ENCODE measurements at places on chromosomes 5 and 9.

DNA sequence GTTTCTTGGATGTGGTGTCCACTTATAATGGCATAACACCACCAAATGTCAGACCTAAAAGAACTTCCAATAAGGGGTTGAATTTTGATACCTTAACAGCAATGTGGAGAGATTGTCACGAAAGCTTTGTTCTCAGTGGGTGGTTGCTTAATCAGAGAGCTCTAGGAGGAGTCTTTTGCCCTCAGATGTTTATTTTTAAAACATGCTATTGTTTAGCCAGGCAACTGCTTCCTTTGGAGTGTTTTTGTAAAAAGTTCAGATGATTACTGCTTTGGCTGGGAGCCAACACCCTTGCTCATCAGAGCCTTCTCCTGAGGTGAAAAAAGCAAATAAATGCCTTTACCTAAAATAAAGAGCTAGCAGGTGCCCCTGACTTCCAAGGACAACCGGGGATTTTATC is 65.0 kb downstream of the SLC1A1 start:
- no peak for DNase-seq

DNA sequence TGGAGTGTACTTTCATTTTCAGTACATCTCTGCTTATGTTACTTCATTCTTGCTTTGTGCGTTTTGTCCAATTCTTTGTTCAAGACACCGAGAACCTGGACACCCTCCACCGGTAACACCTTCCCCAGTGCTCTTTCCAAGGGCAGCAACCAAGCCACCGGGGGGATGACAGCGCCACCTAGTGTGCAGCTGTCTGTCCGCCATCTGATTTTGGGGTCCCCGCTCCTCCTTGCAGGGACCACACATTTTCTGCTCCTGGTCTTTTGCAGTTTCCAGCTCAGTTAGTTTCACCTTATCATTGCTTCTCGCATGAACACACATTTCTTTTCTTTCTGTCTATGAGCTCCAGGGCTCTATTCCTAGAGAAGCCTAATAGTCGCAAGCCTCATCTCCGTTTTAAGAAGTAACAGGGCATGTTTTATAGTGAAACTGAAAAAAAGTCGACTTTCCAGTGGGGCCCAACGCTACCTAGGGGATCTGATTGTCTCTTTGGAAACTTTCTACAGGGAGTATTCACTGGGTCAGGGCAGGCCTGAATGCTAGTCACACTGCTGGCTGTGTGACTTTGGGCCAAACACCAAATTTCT is 152.1 kb downstream of the FSTL4 start:
- no peak for DNase-seq

DNA sequence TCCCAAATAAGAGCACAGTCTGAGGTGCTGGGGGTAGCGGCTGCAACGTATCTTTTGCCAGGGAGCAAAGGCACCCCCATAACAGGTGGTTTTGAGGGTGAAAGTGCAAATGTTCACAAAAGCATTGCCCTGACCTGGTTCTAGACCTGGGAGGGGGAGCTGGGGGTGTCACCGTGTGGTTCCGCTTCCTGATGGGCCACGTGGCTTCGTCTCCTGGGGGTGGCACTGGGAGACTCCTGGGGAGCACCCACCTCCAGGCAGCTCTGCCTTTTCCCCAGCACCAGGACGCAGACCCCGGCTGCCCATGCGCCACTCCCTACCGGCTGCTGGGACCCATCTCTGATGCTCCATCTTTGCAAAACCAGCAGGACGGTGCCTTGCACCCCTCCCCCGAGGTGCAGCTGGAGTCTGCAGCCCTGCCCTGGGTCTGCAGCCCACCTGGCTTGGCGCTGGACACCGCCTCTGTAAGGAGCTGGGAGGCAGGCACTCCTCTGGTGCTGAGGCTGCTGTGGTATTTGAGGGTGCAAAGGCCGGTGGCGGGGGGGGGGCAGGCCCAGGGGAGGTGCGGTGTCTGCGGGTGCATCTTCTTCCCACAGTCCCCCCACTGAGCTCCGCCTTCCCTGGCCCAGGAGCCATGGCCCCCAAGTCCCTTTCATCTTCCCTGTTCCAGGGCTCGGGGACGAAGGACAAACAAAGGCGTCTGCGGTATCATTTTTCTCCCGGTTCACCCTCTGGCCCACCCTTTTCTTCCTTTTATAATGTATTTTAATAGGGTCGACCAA is 29.8 kb upstream of the RXRA start:
- DNase-seq: no peak

- DNase-seq: no peak
Measured at GRCh38 chr9:108184941-108185340, 670.8 kb downstream of the ACTL7B start.

- no peak for DNase-seq
Measured at GRCh38 chr5:135651156-135651555, 72.4 kb upstream of the CXCL14 start.

DNA sequence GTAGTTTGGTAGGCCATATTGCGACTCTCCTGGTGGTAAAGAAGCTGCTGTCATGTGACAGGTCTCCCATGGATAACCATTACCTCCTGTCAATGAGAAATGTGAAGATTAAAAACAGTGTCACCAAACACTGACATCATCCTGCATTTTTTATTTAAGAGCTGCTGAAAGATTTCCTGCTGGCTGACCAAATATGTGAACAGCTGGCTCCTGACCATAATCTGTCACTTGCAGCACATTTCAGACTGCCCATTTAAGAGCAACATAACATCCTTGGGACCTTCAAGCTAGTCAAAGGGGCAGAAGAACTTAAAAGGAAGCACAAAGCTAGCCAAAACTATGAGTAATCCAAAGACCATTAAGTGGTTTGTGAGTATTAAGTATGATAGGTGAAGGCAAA is 288.0 kb downstream of the IZUMO3 start:
- no peak for DNase-seq

DNA sequence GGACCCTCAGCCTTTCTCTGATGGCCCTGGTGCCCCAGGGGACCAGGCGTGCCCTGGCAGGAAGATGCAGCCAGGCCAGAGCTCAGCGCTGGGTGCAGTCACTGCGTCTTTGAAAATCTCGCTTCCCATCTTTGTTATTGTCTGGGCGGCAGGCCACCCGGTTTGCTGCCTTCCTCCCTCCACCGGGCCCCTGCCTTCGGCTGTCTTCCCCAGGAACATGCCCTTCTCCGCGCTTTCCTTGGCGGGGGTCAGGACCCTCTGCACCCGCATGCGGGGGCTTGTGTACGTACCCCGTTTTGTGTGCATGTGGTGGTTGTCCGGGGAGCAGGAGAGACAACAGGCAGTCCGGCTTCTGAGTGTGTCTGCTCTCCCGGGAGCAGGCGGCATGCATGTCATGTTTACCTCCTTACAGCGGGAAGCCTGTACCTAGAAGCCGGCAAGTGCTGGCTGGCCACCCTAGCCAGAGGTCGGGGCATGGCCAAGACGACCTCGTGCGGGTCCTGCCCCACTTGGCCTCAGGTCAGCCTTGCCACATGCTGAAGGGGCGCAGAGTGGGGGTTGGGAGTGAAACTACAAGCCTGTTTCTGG is 49.5 kb downstream of the DAB2IP start:
- DNase-seq: no peak

GRCh38 chr5:35803191-35803651 is 53.5 kb upstream of the IL7R start:
- no peak for DNase-seq

DNA sequence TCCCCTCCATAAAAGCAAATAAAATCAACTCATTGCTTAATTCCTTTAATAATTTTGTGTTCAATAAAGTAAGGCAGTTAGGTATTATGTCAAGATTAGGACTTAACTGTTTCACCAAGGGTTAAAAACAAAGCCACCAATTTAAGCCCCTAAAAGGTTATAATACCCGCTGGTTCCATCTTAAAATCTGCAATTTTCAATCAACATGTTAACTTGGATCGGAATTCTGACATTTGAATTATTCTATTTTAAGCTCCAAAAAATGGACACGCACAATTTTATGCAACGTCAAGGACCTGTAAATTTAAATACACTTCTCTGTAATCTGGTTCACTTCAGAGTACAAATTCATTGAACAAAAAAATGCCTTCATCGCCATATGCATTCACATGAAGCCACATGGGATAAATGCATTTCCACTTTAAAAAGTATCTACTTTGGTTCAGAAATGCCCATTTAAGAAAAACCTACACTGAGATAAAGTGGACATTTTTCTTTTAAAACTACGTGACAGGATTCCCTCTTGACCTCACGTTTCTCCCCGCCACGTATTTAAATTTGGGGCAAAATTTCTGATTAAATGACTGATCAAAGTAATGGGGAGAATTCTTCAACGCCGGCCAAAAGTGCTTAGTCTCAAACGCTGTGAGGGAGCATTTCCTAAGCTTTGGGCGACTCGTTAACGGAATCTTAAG is 721 bp downstream of the GIN1 start:
- DNase-seq: no peak

DNA sequence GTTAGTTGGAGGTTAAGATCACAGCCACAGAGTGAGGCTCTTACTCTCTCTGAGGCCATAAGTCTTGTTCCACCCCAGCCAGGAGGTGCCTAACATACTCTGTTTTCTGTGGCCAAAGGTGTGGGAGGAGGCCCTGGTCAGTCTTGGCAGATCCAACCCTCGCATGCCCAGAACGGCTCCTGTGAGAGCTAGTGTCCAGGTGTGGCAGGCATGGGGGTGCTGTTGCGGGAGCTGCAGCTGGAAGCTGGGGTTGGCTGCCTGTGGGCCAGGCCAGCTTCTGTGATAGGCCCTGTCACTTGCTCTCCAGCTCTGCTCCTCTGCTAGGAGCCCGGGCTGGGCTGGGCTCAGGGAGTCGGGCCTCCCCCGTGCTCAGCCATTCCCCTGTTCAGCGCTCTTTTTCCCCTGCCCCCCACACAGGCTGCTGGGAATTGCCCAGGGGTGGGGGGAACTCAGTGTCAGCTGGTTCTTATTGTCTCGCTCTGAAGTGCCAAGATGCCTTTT is 31.6 kb downstream of the IER5L start:
- DNase-seq: no peak
